Islet precursor cell (in vitro differentiated cells): ENCODE measurements at places on chromosomes 12 and 14.
A peak's percentile ranks its signal among the peaks of the same experiment; 100 is the strongest.

DNA sequence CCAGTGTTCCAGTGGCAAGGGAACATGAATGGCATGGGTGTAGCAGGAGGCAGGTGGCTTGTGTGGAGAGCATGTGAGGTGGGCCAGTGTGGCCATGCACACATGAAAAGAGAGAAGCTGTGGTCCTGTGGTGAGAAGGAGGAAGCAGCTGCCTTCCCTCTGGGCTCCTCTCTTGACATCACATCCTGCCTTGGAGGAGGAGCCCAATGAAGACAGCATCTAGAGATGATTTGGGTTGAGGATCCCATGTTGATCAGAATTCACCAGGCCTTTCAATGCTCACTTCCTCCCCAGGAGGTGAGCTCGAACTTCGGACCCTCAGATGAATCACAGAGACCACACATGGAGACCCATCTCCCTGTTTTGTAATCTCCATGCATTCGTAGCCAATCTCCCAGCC is 82.6 kb downstream of the LRRC74A start:
- no peak for DNase-seq

- peak; percentile 44 for DNase-seq
These were observed 49.0 kb upstream of the KCNA1 start for GRCh38 chr12:4860741-4861140.

- DNase-seq: no peak
These were observed 11.1 kb downstream of the BAG5 start for GRCh38 chr14:103551338-103551762.

GRCh38 chr14:23006544-23007419 is 3.2 kb downstream of the C14orf93 start:
- DNase-seq: peak; percentile 99

- no peak for DNase-seq
These were observed 40.4 kb upstream of the GZMB start for GRCh38 chr14:24674204-24674970.

DNA sequence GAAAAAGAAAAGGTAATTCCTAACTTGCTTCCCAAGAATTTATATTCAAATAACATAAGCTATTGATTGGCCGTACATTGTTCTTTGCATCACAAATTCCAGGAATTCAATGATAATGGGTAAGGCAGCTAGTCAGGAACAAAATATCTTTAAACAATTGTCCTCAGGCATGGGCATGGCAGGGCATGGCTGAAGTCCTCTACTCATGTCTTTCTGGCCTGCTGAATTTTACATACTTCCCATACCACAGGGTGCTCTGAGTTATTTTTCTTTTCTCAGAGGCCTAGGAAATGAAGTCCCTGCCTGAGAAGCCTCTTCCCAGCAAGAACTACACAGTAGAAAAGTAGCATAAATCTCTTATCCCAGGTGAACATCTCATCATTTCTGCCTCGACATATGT is 15.1 kb upstream of the DRAM1 start:
- no peak for DNase-seq

DNA sequence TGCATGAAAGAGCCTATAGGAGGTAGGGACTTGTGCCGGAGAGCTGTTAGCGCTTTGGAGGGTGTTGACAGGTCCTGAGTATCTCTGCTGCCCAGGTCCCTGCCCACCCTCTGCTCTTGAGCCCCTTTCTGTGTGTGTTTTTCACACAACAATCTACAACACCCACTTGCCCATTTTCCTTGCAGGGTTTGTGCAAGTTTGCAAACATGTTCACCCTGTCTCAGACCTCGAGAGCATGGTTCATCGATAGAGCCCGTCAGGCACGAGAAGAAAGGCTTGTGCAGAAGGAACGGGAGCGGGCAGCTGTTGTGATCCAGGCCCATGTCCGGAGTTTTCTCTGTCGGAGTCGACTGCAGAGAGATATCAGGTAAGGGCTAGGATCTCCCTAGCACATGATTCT is 5.9 kb downstream of the UBE3B start:
- DNase-seq: no peak

DNA sequence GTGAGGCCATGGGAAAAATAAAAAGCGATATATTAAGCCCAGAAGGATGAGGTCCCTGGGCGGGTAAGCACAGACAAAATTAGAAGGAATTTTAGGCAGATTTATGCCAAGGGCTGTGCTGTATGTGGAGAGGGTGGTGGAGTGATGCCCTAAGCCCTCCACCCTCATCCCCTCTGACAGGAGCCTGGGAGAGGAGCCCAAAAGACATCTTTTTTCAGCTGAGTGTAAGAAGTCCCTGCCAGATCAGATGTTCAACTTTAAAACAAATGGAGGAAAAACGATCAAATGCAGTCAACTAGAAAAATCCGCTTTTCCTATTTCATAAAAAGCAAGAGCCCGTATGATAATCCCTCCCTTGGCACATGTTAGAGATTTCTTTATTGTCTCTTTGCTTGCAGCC is 47.7 kb upstream of the NRXN3 start:
- no peak for DNase-seq

- peak; percentile 81 for DNase-seq
These were observed 36.3 kb upstream of the NPFF start for GRCh38 chr12:53543539-53543938.

DNA sequence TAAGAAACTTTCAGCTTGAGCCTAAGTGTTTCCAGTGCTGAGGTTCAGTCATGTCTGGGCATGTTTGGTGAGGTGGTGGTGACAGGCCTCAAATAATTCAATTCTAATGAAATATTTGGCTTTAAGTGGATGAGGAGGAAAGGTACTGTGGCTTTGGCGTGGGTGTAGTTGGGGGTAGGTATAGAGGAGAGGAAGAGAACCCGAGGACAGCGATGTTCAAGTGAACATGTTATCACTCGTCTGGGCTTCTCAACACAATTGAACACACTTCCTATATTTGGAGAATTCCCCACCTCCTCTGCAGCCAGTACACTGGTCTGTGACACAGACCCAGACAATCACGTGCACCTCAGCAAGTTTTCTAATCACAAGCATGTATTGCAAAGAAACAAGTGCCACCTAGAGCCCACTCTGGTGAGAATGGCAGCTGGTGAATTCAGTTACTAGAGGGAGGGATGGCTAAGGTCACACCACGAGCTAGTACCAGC is 53.0 kb downstream of the IFNG-AS1 start:
- no peak for DNase-seq
